ENCODE measurements at places on chromosomes 1 and 21. TPM values are rescaled to one million over a fixed set of nuclear protein-coding genes. Genes with fewer than 3 reads are reported as not detected.
A peak's percentile ranks its signal among the peaks of the same experiment; 100 is the strongest.

DNA sequence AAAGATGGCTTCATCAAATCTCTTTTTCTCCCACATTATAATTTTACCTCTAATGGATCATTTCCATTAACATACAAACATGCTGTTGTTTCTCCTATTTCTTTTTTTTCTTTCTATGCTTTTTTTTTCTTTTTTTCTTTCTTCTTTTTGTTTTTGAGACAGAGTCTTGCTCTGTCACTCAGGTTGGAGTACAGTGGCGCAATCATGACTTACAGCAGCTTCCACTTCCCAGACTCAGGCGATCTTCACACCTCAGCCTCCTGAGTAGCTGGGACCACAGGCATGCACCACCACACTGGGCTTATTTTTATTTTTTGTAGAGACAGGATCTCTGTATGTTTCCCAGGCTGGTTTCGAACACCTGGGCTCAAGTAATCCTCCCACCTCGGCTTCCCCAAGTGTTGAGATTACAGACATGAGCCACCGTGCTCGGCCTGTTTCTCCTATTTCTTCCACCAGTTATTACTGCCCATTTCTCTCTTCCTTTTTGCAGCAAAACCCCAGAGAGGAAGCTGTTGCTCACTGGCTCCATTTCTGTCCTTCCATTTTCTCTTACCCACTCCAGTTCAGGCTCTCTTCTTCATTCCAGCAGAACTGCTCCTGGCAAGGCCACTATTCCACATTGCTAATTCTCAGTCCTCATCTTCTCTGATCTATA is 32.1 kb upstream of the OPRD1 start:
- DNase-seq, result no peak

Gene PTPN22
- total RNA-seq, result 45.7 TPM

- DNase-seq, result no peak
Observed at GRCh38 chr1:159561497-159561896, 25.7 kb upstream of the OR10J5 start.

- DNase-seq, result no peak
Observed at GRCh38 chr1:201568859-201569294, 29.9 kb downstream of the NAV1 start.

DNA sequence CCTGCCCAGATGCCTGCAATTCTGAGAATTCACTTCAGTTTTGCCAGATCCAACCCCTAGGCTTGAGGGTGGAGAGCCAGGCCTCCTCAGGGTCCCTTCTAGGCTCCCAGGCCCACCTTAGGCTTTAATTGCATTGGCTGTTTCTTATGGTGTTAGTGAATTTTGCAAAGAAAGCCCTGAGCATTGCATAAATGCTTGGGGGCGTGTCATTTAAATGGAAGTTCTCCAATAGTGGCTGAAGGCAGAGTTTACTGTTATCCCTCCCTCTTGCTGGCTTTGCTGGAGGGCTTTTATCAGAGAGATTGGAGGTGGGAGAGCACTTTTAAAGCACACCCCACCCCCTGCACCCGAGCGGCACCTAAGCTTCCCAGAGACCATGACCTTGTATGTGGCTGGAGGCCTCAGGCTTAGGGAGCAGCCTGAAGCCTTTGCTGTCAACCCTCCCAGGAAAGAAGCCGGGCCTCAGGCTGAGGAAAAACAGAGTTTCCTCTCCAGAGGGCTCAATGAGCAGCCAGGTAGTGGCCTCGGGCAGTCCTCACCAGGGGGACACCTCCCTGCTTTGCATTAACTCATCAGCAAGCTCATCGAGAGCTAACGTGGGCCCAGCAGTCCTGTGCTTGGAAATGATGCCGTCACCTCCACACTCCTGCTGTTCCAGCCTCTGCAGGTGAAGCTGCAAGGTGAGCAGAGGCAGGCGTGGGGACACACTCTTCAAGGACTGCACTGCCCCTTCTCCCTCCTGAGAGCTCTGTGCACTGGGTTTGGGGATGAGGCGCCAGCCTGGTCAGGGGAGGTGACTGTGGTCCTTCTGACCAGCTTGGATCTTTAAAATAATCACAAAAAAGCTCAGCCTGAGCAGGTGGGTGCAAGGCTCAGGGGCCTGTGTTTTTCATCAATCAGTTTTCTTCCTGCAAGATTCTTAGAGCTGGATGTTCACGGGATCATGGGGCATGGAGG is 58.0 kb downstream of the STUM start:
- DNase-seq, result no peak

DNA sequence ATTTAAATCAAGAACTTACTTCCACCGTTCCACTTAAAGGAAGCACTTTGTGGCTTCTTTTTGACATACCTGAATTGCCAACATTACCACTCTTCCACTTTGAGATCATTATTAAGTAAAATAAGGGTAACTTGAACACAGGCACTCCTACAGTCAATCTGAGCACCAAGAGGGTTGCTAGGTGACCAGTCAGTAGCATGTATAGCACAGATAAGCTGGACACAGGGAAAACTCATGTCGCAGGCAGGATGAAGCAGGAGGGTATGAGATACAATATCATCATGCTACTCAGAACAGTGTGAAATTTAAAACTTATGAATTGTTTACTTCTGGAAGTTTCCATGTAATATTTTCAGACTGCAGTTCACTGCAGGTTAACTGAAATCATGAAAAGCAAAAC is 47.0 kb upstream of the RAP1GAP start:
- DNase-seq, result no peak

DNA sequence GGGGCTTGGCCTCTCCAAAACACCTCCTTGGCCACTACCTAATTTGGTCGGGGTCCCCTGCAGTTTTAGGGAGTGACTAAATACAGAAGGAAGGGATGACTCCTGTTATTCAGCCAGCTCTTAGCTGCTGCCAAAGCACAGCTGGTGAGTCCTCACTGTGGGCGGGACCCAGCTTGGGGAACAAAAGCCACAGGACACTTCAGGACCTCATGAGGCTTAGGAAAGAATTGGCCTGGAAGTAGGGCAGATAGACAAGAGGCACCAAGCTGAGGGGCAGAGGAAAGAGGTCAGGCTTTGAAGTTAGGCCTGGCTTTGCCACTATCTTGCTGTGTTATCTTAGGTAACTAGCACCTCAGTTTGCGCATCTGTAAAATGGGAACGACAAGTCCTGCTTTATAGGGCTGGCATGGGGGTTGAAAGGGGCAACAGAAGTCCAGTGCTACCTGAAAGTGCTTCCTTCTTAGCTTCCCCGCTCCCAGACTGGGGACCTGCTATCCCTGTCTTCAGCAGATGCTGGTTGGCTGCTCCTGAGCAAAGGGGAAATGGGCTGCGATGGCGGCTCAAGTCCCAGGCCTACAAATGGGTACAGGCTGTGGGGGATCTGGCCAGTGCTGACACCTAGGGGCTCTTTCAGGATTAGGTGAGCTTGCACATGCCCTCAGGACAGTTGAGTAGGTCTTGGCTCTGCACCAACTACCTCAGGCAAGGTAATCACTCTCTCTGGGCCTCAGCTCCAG is 15.7 kb downstream of the IFI6 start:
- peak; percentile 41 for DNase-seq

- no peak for DNase-seq
Observed at GRCh38 chr1:92851729-92852128, 19.9 kb downstream of the RPL5 start.

Gene THEM5
- total RNA-seq, result not detected

Gene DENND2C
- 0.90 TPM for total RNA-seq

DNA sequence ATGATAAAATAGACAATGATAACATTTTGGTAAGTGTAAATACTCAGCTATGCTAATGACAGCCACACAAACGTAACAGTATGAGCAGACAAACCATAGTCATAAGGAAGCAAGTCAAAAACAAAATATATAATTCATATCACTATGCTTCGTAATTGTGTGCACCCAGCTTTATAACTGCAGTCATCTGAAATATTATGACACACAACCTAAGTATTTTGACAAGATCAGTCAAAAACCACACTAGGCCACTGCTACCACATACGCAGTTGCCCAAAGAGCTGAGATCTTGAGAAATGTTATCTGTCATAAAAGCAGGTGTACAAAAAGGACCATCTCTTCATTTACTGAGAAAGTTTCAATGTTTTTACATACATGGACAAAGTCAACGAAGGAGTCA is 26.0 kb downstream of the RNASEL start:
- no peak for DNase-seq

DNA sequence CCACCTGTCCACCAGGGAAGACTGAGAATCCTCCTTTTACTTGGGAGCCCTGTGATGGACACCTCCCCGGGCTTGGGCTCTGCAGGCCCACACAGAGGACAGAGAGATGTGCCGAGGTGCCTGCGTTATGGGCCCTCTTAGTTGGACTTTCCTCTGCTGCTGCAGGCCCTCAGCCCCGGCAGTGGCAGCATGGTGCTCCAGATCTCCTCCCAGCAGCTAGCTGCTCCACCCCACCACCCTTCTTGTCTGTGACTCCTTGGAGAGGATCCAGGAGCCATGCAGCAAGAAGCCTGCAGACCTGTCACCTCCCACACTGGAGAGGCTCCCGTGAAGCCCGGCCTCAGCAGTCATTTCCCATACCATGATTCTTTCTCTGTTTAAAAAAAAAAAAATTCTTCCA is 27.4 kb downstream of the PHGDH start:
- no peak for DNase-seq

GRCh38 chr1:57376041-57376440 is 47.8 kb downstream of the DAB1 start:
- no peak for DNase-seq

Gene LCA5L
- 0.22 TPM for total RNA-seq

Gene KRTAP6-3
- total RNA-seq, result not detected

Gene NPHS2
- not detected for total RNA-seq

GRCh38 chr21:36437745-36438128 is 42.2 kb downstream of the CLDN14 start:
- no peak for DNase-seq

GRCh38 chr1:41888756-41889155 is 30.0 kb downstream of the HIVEP3 start:
- no peak for DNase-seq

Gene MNDA
- not detected for total RNA-seq

DNA sequence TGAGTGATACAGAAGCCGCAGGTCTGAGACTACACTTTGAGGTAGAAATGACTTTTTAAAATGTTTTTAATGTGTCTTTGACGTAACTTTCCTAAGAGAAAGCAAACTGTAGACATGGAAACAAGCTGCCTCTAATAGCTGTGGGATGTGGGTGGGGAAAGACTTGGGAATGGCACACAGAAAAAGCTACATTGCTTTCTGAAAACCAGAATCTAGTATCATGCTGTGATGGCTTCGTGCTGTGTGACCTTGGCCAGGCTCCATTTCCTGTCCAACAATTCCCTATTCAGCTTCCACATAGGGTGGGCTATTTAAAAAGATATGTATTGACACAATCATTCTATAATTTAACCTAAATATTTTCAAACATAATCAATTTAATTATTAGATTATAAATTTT is 909.1 kb downstream of the NCAM2 start:
- no peak for DNase-seq

Gene NR1I3
- total RNA-seq, result not detected

DNA sequence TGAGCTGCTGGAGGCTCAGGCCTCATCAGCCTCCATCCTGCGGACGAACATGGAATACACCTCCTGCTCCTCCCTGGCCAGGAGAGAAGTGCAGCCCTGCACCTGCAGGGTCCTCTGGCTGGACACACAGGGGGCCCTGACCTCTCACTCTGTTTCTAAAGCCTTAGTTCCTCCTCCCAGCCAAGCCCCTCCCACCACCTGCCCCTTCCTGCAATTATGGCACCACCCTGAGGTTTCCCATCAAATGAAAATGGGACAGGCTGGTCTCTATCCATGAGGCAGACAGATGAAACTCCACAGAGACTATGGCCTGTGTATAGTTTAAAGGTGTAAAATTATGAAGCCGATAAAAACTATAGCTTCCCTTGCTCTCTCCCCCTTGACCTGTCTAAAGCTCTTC is 42.6 kb downstream of the CACNA1S start:
- no peak for DNase-seq

- DNase-seq, result no peak
Observed at GRCh38 chr1:225617479-225617878, 35.4 kb downstream of the ENAH start.

DNA sequence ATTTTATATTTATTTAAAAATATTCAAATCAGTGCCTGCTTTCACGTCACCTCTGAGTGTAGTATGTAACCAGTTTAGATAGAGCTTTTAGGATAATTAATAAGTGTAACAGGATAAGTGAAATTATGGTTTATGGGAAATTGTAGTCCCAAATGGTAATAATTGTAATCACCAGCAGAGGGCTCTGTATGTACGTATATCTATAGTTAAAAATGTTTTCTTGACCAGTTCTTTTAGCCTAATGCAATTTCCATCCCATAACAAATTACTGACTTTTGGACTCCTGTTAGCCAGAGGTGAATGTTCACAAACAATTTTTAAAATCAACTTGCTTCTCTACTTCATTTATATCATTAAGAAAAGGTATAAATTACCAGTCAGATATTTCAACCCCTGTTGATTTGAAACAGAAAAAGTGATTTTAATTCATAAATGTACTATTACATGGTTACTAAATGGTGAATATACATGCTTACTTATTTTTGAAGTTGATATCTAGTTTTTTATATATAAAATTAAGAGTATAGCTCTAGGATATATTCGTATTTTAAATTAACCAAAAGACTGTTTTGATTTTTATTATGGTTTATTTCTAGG is 25.3 kb downstream of the SLC30A7 start:
- DNase-seq, result no peak

- DNase-seq, result no peak
Observed at GRCh38 chr1:10208537-10208936, 1.8 kb upstream of the KIF1B start.

- no peak for DNase-seq
Observed at GRCh38 chr1:223175633-223176032, 32.6 kb upstream of the TLR5 start.

- DNase-seq, result no peak
Observed at GRCh38 chr21:32282992-32283391, 4.1 kb upstream of the MIS18A start.

Gene E2F2
- total RNA-seq, result 22.1 TPM

Gene ALX3
- not detected for total RNA-seq

DNA sequence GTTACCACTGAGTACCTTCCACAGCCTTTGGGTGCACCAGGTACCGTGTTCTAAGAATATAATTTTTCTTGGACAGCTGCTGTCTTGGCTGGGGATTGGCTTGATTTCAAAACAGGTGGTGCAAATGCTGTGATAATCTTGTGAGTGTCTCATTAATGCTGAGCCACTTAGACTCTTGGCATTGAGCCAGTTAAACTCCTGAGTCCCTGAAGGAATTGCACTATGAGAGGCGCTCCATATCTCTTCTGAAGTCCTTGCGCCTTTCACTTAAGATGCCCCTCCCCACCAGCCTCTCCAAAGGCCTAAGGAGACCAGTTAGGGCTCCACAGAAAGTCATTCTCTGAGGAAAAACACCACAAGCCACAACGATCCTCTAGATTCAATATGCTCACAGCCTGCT is 51.0 kb downstream of the BACH1 start:
- no peak for DNase-seq
